ENCODE measurements at places on chromosomes 6 and 20.

GRCh38 chr6:44702292-44702691, 314.8 kb downstream of the CDC5L start:
- DNase-seq = no peak

- DNase-seq = no peak
Observed at GRCh38 chr6:143755301-143755744, 77.6 kb downstream of the PHACTR2 start.

DNA sequence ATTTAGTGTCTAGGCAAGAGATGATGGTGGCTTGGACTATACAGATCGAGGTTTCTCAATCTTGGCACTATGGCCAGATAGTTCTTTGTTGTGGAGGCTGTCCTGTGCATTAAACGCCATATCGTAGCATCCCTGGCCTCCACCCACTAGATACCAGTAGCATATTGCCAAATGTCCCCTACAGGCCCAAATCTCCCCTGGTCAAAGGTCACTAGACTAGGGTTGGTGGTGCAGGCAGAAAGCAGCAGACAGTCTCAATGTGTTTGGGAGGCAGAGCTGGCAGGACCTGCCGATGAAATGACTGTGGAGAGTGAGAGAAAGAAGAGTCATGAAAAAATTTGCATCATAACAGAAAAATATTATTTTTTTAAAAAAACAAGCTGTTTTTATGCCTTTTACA, 63.0 kb downstream of the TRAM2 start:
- no peak for DNase-seq

DNA sequence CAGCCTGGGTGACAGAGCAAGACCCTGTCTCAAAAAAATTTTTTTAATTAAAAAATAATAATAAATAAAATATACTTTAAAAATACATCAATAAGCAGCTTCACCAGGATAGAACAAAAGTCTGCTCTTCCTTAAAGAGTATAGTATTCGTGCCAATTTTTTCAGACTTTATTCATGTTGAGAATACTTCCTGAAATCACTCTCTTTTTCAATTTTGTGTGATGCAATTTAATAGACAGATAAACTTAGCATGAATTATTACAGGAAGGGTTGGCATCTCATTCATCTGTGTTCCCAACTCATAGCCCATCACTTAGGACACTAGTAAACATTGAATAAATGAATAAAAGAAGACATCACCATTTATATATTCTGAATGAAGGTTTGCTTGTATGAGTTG, 52.4 kb downstream of the IPCEF1 start:
- DNase-seq = no peak

- DNase-seq = no peak
Observed at GRCh38 chr20:10978019-10978702, 304.4 kb upstream of the JAG1 start.

DNA sequence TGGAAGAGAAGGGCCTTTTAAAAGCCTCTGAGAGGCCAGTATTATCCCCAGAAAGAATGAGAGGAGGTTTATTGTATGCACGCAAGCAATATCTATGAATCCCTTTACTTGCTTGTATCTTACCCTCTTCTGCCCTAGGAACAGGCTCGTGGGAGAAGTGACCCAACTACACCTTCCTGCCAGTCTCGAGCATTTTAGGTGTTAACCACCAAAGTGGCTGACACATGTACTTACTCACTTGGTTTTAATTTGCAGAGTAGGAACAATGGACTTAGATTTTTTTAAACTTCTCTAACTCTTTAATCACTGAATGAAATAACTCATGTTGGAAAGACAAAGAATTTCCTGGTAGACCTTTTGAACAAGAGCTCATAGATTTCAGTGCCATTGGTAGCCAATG, 296.9 kb downstream of the PLCB1 start:
- DNase-seq = no peak

DNA sequence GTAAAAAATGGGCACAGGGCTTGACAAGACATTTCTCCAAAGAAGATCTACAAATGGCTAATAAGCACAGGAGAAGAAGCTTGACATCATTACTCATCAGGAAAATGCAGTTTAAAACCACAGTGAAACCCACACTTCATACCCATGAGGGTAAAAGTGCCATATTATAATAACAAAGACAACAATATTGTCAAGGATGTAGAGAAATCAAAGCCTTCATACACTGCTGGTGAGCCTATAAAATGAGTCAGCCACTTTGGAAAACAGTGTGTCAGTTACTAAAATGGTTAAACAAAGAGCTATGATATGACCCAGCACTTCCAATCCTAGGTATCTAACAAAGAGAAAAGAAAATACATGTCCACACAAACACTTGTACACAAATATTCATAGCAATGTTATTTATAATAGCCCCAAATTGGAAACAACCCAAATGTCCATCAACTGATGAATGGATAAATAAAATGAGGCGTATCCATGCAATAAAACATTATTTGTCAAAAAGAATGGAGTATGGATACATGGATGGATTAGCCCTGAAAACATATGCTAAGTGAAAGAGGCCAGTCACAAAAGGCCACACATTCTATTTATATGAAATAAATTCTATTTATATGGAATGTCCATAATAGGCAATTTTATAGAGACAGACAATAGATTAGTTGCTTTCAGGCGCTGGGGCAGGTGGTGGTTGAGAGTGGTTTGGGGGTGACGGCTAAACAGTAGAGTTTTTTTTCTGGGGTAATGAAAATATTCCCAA, 11.5 kb upstream of the IL20RA start:
- no peak for DNase-seq

DNA sequence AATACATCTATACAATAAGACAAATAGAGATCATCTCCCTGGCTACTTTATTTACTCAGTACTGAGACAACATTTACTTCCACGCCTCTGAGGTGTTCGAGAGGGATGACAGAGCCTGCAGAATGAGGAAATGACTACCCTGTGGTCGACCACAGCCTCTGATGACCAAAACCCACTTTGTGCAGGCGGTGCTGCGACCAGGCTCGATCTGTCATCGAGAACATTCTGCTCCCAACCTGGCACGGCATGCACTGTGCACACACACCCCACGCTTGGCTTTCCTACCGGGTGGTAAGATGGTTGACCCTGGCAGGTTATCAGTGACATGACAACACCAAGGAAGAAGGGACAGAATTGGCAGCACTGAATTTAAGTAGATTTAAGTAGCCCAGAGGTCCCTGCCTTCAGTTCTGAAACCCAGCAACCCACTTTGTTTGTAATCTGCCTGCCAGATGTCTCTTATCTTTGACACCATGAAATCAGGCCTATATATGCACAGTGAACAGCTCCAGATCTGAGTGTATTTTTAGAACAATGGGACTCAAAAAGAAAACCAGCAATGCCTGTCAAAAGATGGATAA, 42.6 kb downstream of the TTI1 start:
- DNase-seq = no peak

- DNase-seq = no peak
Observed at GRCh38 chr6:116101790-116102189, 1.1 kb downstream of the NT5DC1 start.

All from hematopoietic multipotent progenitor cell treated with erythropoietin and hydrocortisone succinate and interleukin-3 and kit ligand, for 17 days (in vitro differentiated cells).